ENCODE measurements at places on chromosomes 4 and X. TPM values are rescaled to one million over a fixed set of nuclear protein-coding genes. Genes with fewer than 3 reads are reported as not detected.

Gene CXCL11
- 0.81 TPM for polyA plus RNA-seq

Gene SNCA
- polyA plus RNA-seq, result 26.3 TPM

Gene NSD2
- 33.5 TPM for polyA plus RNA-seq

Gene SH2D1A
- not detected for polyA plus RNA-seq
